GM23248 (cell line): ENCODE measurements at places on chromosomes 4 and X.

- DNase-seq: peak; percentile 53
These were observed 26.7 kb downstream of the SMARCA1 start for GRCh38 chrX:129496625-129497024.

DNA sequence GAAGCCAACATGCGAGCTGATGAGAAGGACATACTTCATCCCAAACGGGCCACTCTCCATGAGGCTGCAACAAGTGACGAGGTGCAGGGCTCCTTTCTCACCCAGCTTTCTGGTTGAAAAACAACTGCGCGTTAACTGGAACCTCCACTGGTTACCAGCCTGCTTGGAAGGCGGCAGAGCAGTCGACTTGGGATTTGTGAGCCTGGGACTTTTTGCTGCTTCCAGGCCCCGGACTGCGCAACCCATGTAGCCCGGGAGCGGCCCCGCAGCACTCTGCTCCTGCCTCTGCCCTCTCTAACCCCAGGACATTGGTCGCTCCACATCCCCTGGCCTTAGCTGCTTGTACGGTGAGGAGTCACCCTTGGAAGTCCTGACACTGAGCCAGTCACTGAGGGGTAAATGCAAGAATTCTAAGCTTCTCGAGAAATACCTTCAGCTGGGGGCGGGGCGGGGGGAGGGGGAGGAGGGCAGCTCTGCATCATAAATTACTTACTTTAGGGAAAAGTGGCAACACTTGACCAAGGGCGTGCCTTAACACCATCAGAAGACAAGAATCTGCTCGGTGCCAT is 72.7 kb downstream of the MTMR1 start:
- no peak for DNase-seq

GRCh38 chrX:4935846-4936245 is 1222.4 kb upstream of the PRKX start:
- no peak for DNase-seq

DNA sequence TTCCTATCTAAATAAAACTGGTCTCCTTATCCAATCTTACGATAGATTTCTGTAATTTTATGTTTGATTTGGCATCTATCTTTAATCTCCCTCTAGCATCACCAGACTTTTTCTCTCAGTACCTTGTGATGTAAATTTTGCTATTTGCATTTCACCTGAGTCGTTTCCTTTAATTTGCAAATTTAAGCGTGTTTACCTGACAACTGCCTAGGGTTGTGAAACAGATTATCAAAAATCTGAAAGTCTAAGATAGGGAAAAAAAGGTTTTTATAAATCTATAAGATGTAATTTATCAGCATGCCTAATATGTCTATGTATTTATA is 39.4 kb upstream of the TMPRSS11E start:
- DNase-seq: no peak

DNA sequence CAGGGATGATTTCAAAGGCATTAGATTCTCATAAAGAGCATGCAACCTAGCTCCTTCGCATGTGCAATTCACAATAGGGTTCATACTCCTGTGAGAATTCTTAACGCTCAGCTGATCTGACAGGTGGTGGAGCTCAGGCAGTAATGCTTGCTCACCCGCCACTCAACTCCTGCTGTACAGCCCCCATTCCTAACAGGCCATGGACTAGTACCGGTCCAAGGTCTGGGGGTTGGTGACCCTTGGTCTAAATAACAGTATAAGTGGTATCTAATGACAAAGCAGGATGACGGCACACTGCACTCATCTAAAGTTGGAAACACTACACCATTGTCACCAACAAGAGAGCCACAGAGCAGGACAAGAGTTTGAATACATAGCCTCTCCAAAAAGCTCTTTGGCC is 28.5 kb downstream of the ADGRA3 start:
- DNase-seq: no peak

GRCh38 chr4:151991001-151991883 is 230.4 kb upstream of the GATB start:
- no peak for DNase-seq

DNA sequence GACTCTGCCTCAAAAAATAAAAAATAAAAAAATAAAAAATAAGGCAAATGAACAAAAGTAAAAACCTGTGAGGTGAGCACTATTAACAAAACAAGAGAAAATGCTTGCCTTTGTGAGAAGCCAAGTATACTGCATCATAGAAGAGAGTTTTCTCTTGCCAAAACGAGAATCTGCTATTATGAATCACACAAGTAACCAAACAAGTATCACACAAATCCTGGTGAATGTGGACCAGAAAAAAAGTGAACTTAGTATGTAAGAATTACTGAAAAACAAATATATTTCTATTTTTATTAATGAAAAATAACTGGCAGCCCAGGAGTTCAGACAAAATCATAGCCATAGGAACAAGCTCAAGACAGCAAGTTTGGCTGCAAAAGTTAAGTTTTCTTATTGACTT is 193.5 kb downstream of the PDGFC start:
- peak; percentile 71 for DNase-seq

DNA sequence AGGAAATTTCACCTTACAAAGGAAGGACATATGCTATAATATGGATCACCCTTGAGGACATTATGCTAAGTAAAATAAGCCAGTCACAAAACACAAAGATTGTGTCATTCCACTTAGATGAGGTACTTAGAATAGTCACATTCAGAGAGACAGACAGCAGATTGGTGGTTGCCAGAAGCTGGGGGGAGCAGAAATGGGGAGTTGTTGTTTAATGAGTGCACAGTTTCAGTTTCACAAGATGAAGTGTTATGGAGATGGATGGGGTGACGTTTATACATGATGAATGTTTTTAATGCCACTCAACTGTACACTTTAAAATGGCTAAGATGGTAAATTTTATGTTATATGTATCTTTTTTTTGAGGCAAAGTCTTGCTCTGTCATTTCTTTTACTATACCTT is 14.8 kb upstream of the SPON2 start:
- no peak for DNase-seq

DNA sequence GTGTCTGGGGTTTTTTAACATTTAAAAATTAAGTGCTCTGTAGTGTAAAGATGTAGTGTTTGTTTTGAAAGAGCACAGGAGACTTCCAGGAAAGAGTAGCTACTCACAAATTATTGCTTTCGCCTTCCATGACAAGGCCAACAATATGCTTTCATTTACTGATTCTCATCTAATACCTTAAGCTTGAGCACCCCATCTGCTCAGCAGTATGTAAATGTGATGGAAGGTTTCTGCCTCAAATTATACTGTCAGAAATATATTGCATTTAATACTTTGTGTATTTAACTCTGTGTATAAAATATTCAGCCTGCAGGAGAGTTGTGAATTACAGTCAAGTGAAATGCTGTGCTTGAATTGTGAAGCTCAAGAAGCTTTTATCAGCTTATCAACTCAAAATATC is 296.3 kb upstream of the ATOH1 start:
- no peak for DNase-seq

DNA sequence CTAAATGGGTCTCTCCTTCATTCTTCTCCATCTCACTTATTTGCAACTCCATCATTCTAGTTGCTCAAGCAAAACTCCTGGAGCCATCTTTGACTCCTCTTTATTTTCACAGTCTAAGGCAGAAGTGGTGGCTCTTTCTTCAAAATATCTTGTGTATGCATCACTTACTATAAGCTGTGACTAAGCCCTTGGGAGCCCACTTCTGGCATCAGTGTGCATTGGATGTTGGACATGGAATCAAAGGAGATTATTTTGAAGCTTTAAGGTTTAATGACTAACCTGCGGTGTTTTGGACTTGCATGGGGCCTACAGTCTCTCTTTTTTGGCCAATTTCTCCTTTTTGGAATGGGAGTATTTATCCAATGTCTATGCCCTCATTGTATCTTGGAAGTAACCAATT is 276.8 kb downstream of the SPOCK3 start:
- no peak for DNase-seq

GRCh38 chr4:186826006-186826405 is 102.3 kb upstream of the FAT1 start:
- no peak for DNase-seq

- DNase-seq: no peak
These were observed 892.4 kb upstream of the TENM3 start for GRCh38 chr4:181350615-181351415.

DNA sequence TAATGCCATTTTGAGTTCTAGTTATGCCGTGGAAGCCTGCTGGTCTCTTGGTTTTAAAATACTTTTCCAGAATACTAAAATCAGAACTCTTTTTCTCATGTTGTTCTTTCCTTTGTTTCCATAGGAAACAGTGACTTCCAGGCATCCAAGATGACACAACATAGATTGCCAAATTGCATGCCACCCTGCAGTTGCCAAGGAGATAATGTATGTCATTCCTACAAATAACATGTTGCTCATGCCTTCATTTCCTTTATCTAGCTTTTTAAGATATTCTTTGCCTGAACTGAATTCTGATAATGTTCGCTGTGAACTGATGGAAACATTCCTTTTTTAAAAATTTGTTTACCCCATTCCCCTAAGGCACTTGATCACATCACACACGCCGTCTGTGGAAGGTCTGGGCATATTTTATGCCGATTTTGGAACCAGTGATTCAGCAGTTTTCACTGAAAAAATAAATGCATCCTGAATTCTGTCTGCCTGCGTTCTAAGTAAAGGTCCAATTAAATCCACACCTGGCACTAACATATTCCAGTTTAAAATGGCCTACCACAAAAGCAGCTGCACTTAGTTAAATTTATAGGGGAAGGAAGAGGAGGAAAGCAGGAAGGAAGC is 38.0 kb upstream of the COX7B2 start:
- DNase-seq: peak; percentile 26

GRCh38 chr4:126124818-126125217 is 810.1 kb downstream of the FAT4 start:
- no peak for DNase-seq

- no peak for DNase-seq
These were observed 5.4 kb downstream of the SLC25A6 start for GRCh38 chrX:1386338-1387127.

DNA sequence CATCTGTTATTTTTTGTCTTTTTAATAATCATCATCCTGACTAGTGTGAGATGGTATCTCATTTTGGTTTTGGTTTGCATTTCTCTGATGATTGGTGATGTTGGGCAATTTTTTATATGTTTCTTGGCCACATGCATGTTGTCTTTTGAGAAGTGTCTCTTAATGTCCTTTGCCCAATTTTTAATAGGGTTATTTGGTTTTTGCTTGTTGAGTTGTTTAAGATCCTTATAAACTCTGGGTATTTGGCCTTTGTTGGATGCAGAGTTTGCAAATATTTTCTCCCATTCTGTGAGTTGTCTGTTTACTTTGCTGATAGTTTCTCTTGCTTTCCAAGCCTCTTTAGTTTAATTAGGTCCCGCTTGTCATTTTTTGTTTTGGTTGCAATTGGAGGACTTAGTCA is 152.1 kb upstream of the MED14 start:
- no peak for DNase-seq

DNA sequence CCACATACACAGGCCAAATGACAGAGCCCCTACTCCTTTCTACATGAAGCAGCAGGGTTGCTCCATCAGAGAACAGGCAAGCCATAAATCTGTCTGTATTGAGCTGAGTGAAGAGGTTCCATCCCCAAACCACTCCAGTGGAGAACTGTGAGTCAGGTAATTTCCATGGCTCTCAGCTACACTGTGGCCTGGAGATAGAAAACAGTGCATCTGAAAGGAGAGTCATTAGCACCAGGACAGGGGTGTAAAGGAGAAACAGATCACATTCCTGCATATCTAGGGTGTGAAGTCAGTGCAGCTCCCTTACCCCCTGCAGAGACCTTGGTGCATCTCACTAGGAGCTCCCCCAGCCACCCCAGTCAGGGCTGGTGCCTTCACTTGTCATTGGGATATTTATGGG is 314.7 kb downstream of the CHIC1 start:
- no peak for DNase-seq

- no peak for DNase-seq
These were observed 1040.9 kb downstream of the DMD start for GRCh38 chrX:32170481-32170880.

DNA sequence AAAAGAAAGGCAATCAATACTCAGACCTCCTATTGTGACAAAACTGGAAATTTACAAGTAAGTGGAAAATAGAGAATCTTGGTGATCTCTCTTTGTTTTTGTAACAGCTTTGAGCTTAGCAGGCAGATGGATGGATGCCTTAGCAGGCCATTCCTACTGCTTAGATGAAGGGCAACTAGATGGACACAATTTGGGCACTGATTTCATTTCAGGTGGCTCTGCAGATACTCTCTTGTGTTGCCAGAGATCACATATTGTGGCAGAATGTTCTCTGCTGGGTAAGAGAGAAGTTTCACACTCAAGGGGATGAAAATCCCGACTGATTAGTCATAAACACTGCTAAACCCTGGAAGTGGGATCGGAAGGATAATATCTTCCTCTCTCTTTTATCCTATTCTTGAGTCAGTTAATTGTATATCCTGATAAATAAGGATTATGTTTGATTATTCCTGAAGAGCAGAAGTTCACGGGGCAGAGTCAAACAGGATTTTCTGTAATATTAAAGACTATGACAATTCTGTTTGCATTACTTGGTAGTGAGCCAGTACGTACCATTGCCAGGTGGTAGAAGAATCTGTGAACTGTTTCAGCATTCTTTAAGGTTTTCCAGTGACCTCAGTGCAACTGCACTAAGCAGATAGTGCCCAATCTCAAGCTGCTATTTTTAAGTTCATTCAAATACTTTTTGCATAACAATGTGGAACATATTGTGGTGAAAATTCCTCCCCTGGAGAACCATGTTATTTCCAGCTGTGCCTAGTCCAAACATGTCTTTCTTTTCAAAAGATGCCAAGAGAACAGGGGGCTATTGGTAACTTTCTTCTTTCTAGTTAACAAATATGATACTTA is 974.3 kb downstream of the FSTL5 start:
- no peak for DNase-seq

- DNase-seq: peak; percentile 30
These were observed 240.6 kb downstream of the CBR4 start for GRCh38 chr4:168769416-168769815.

DNA sequence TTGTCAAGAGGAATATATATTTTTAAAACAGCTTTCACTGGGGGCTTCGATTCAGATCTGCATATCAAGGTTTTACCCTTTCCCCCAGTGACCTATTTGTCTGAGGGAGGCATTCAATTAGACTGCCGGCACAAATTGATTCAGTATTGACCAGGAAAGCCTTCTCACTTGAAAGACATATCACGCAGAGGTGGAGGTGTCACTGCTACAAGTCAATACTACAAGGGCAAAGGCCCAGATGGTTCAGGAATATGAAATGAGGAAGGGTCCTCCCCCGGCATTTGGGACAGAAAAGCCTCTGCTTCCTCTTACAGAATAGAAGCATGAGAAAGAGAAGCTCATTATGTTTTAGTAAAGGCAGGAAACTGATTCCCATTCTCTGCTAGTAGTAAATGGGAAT is 383.6 kb downstream of the HNRNPD start:
- DNase-seq: no peak
